ENCODE measurements at places on chromosomes 13 and 19. TPM values are rescaled to one million over a fixed set of nuclear protein-coding genes. Genes with fewer than 3 reads are reported as not detected.
A peak's percentile ranks its signal among the peaks of the same experiment; 100 is the strongest.

- H3K36me3 ChIP-seq, result no peaks in the 10 kb centered on the region
- no peaks in the 10 kb centered on the region for H3K27me3 ChIP-seq
- H3K4me3 ChIP-seq, result no peak overlapping the region
- DNase-seq, result peak; percentile 13
- H3K27ac ChIP-seq, result no peak overlapping the region
- no peaks in the 10 kb centered on the region for H3K4me1 ChIP-seq
These were observed 486.4 kb downstream of the TSHZ3 start for GRCh38 chr19:30862876-30863275.

- H3K27me3 ChIP-seq, result no peaks in the 10 kb centered on the region
- H3K27ac ChIP-seq, result no peak overlapping the region
- H3K4me1 ChIP-seq, result no peaks in the 10 kb centered on the region
- H3K36me3 ChIP-seq, result no peaks in the 10 kb centered on the region
These were observed 163.7 kb downstream of the URI1 start for GRCh38 chr19:30105727-30106126.

DNA sequence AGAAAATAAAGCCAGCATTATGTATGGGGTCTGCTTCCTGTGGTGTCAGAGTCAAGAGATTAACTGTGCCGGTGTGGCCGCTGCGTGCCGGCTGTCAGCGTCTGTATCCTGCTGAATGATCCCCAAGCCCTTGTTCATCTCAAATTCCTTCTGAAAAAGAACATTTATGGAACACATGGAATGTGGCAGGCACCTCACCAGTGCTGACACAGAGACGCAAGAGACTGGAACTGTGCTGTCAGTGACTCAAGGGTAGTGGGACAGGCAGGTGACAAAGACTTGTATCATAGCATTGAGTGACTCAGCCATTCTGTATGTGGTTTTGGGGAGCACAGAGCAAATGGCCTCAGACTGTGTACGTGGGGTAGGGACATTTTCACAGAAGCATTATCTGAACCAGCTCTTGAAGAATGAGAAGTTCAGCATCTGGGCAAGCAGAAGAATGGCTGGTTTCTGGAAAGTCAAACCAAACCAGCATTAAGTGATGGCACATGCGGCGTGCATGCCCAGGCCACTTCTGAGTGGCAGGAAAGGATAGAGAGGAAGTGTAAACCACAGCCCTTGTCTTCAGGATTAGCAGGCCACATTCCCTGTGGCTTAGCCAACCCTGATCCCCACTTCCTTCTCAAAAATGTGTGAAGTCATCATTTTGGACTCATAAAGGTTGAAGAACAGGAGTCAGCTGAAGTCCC is 54.0 kb upstream of the IRS2 start:
- no peaks in the 10 kb centered on the region for H3K36me3 ChIP-seq
- no peak overlapping the region for H3K4me3 ChIP-seq
- no peaks in the 10 kb centered on the region for H3K27me3 ChIP-seq
- no peak for DNase-seq
- H3K27ac ChIP-seq, result no peak overlapping the region
- no peaks in the 10 kb centered on the region for H3K4me1 ChIP-seq

DNA sequence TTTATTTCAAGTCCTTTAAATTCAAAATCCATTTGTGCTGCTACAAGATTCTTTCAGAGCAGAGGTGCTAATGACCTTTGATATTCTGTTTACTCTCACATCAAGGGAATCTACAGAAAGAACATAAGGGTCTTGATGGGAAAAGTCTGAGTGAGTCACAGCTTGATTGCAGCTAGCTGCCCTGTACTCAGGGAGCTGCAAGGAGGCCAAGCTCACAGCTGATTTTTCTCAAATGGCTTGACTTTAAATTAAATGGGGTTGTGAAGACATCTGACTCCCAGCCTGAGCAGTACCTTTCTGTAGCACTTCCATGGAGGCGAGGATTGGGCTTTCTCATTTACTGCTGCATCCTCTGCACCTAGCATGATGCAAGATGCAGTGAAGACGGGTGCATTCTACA is 62.5 kb downstream of the RAP2A start:
- no peaks in the 10 kb centered on the region for H3K4me1 ChIP-seq
- DNase-seq, result no peak
- H3K27me3 ChIP-seq, result no peaks in the 10 kb centered on the region
- no peaks in the 10 kb centered on the region for H3K36me3 ChIP-seq
- no peak overlapping the region for H3K4me3 ChIP-seq

DNA sequence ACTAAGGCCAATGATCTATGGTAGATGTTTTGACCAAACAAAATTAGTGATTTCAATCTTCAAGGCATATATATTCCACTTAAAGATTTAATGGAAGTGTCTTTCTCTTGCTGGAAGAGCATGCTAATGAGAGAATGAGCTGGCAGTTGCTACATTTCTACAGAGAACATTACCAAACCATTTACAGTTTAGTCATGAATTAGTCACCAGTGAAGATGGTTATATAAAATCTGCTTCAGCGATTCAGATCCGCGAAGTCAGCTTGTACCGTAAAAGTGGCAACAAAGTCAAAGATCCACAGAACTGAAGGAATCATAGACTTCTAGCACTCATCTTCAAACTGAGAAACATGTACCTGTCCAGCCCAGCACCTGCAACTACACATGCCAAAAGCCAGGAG is 156.3 kb downstream of the SLITRK5 start:
- no peak for DNase-seq
- H3K4me3 ChIP-seq, result no peak overlapping the region
- H3K27ac ChIP-seq, result no peak overlapping the region
- no peaks in the 10 kb centered on the region for H3K36me3 ChIP-seq
- H3K4me1 ChIP-seq, result no peaks in the 10 kb centered on the region

GRCh38 chr19:14782626-14783409 is 4.5 kb upstream of the ADGRE2 start:
- H3K4me1 ChIP-seq, result no peaks in the 10 kb centered on the region
- DNase-seq, result no peak
- no peaks in the 10 kb centered on the region for H3K36me3 ChIP-seq

GRCh38 chr13:113365583-113365970 is 1.6 kb upstream of the GRTP1 start:
- no peak overlapping the region for H3K4me3 ChIP-seq
- peaks cover 29% of the 10 kb centered on the region for H3K4me1 ChIP-seq
- H3K36me3 ChIP-seq, result no peaks in the 10 kb centered on the region
- DNase-seq, result no peak
- no peaks in the 10 kb centered on the region for H3K27me3 ChIP-seq

GRCh38 chr19:45211751-45212381 is 33.3 kb downstream of the BLOC1S3 start:
- H3K27ac ChIP-seq, result no peak overlapping the region
- no peak for DNase-seq
- H3K4me3 ChIP-seq, result no peak overlapping the region
- H3K36me3 ChIP-seq, result no peaks in the 10 kb centered on the region
- peaks cover 21% of the 10 kb centered on the region for H3K4me1 ChIP-seq
- no peaks in the 10 kb centered on the region for H3K27me3 ChIP-seq

DNA sequence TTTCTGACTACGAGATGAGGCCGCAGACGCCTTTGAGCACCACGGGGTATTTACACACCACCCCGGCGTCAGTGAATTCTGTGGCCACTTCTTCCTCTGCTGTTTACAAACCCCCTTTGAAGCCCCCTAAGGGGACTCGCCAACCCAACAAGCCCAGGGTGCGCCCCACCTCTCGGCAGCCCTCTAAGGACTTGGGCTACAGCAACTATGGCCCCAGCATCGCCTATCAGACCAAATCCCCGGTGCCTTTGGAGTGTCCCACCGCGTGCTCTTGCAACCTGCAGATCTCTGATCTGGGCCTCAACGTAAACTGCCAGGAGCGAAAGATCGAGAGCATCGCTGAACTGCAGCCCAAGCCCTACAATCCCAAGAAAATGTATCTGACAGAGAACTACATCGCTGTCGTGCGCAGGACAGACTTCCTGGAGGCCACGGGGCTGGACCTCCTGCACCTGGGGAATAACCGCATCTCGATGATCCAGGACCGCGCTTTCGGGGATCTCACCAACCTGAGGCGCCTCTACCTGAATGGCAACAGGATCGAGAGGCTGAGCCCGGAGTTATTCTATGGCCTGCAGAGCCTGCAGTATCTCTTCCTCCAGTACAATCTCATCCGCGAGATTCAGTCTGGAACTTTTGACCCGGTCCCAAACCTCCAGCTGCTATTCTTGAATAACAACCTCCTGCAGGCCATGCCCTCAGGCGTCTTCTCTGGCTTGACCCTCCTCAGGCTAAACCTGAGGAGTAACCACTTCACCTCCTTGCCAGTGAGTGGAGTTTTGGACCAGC is 5.3 kb downstream of the SLITRK5 start:
- no peaks in the 10 kb centered on the region for H3K27me3 ChIP-seq
- H3K4me1 ChIP-seq, result peaks cover 42% of the 10 kb centered on the region
- no peaks in the 10 kb centered on the region for H3K36me3 ChIP-seq
- H3K27ac ChIP-seq, result no peak overlapping the region

DNA sequence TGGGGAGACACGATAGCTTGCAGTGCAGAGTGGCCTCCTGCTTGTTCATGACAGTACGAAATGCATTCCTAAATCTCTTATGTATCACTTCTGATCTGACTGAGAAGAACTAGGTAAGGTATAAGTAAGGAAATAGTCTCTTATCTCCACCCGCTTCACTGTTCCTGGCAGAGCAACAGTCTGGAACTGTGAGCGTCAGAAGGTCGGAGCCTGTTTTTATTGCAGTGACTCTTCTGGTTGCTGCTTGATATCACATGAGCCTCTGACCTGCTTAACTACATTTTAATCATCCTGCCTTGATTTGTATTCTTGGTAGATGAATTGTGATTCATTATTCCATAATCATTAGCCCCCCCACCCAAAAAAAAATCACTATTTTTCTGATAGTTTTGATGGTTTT is 69.0 kb downstream of the COL4A2 start:
- no peaks in the 10 kb centered on the region for H3K27me3 ChIP-seq
- H3K27ac ChIP-seq, result no peak overlapping the region
- peaks cover 32% of the 10 kb centered on the region for H3K4me1 ChIP-seq
- DNase-seq, result no peak
- no peaks in the 10 kb centered on the region for H3K36me3 ChIP-seq

GRCh38 chr13:22665506-22665905 is 515.3 kb upstream of the SGCG start:
- no peak for DNase-seq
- no peak overlapping the region for H3K4me3 ChIP-seq
- no peaks in the 10 kb centered on the region for H3K4me1 ChIP-seq
- H3K36me3 ChIP-seq, result no peaks in the 10 kb centered on the region
- no peaks in the 10 kb centered on the region for H3K27me3 ChIP-seq
- no peak overlapping the region for H3K27ac ChIP-seq

DNA sequence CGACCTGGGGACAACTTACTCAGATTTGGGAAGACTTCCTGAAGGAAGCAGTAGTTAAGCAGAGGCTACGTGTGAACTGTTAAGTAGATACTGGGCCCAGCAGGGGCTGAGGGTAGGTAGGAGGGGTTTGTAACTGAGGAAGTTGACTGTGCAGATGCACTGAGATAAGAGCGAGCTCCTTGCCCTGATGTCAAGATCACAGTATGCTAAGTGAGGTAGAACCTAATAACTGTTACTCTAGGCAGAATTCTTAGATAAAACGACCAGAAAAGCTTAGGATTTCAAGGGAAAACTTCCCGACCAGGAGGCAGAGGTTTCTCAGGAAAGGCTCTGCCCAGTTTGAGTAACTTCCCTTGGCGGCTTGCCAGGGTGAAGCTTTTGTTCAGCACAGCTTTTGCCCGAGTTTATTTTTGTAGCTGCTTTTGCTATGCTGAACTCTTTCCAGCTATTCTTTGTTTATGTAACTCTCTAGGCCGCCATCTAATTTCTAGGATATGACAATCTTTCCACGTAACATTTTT is 632.1 kb downstream of the DIAPH3 start:
- DNase-seq, result no peak
- H3K27me3 ChIP-seq, result no peaks in the 10 kb centered on the region
- H3K27ac ChIP-seq, result no peak overlapping the region
- no peaks in the 10 kb centered on the region for H3K4me1 ChIP-seq

- no peak for DNase-seq
- no peak overlapping the region for H3K4me3 ChIP-seq
These were observed 671.6 kb downstream of the PCDH9 start for GRCh38 chr13:66558506-66558905.

- H3K4me3 ChIP-seq, result no peak overlapping the region
- peaks cover 15% of the 10 kb centered on the region for H3K4me1 ChIP-seq
These were observed 11.8 kb downstream of the ANO8 start for GRCh38 chr19:17322854-17323253.

DNA sequence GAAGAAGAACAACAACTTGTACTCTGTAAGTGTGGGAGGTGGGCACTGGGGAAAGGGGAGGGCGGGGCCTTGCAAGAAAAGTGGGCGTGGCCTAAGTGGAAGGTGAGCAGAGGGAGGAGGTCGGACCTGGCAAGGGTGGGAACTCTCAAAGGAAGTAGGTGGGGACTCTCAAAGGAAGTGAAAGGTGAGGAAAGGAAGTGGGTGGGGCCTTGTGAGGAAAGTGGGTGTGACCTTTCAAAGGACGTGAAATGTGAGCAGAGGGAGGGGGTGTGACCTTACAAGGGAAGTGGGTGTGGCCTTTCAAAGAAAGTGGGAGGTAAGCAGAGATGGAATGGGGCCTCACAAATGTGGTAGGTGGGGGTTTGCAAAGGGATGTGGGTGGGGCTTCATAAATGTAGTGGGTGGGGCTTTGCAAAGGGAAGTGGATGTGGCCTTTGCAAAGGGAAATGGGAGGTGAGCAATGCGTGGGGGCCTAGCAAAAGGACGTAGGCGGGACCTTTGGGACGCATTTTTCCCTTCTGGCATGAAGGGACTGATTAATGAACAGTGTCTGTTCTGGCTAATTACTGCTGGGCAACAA is 25.9 kb downstream of the ACSBG2 start:
- no peaks in the 10 kb centered on the region for H3K27me3 ChIP-seq
- no peak overlapping the region for H3K27ac ChIP-seq
- no peak overlapping the region for H3K4me3 ChIP-seq
- H3K36me3 ChIP-seq, result no peaks in the 10 kb centered on the region
- no peak for DNase-seq

DNA sequence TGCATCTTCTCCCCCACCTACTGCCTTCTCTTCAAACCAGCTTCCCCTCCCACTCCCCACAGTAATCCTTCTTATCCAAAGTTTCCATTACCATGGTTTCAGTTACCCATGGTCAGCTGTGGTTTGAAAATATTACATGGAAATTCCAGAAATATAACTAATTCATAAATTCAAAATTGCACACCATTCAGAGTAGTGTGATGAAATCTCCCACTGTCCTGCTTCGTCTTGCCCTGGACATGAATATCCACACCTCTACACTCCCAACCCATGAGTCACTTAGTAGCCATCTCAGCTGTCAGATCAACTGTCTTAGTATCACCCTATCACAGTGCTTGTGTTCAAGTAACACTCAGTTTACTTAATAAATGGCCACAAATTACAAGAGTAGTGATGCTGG is 3.8 kb upstream of the KCTD12 start:
- H3K27me3 ChIP-seq, result no peaks in the 10 kb centered on the region
- DNase-seq, result no peak
- no peak overlapping the region for H3K4me3 ChIP-seq
- peaks cover under 1% of the 10 kb centered on the region for H3K4me1 ChIP-seq
- no peak overlapping the region for H3K27ac ChIP-seq

GRCh38 chr19:35460608-35461007 is 12.6 kb downstream of the FFAR2 start:
- no peaks in the 10 kb centered on the region for H3K36me3 ChIP-seq
- DNase-seq, result no peak
- H3K4me1 ChIP-seq, result peaks cover 8% of the 10 kb centered on the region
- H3K27me3 ChIP-seq, result no peaks in the 10 kb centered on the region
- H3K4me3 ChIP-seq, result no peak overlapping the region

- peaks cover 19% of the 10 kb centered on the region for H3K4me1 ChIP-seq
- no peak overlapping the region for H3K27ac ChIP-seq
- H3K27me3 ChIP-seq, result no peaks in the 10 kb centered on the region
- H3K36me3 ChIP-seq, result no peaks in the 10 kb centered on the region
- no peak for DNase-seq
These were observed 44.5 kb downstream of the VWA8 start for GRCh38 chr13:41916173-41916954.

The TMEM238 gene
- 5.9 TPM for total RNA-seq

The LGALS14 gene
- not detected for total RNA-seq

The CLDN10 gene
- not detected for total RNA-seq

The CELF5 gene
- total RNA-seq, result not detected

The SLC46A3 gene
- 5.2 TPM for total RNA-seq

The CSNK1G2 gene
- total RNA-seq, result 77.6 TPM

The HPN gene
- not detected for total RNA-seq

Measured in vagina (tissue), 2 donors.